ENCODE measurements at places on chromosomes 2 and 18. TPM values are rescaled to one million over a fixed set of nuclear protein-coding genes. Genes with fewer than 3 reads are reported as not detected.

RGPD4 gene
- total RNA-seq, result 0.25 TPM

IL36A gene
- total RNA-seq, result not detected

AP1S3 gene
- total RNA-seq, result 3.2 TPM

REG1B gene
- total RNA-seq, result not detected

FZD7 gene
- total RNA-seq, result 5.4 TPM

SCYGR2 gene
- total RNA-seq, result not detected

DSG4 gene
- total RNA-seq, result not detected

ASPRV1 gene
- total RNA-seq, result 1.7 TPM

HOXD11 gene
- not detected for total RNA-seq

ANKRD23 gene
- total RNA-seq, result 5.2 TPM

FAP gene
- total RNA-seq, result 2.0 TPM

DNAJB2 gene
- 81.1 TPM for total RNA-seq

NMS gene
- not detected for total RNA-seq

RHOB gene
- 165 TPM for total RNA-seq

TBR1 gene
- 95.6 TPM for total RNA-seq

ST8SIA5 gene
- total RNA-seq, result 13.3 TPM

CDK5R2 gene
- 11.6 TPM for total RNA-seq

TRIB2 gene
- 67.9 TPM for total RNA-seq

DSG3 gene
- total RNA-seq, result under 0.01 TPM

CARF gene
- total RNA-seq, result 20.9 TPM

MROH2A gene
- not detected for total RNA-seq

OTOS gene
- not detected for total RNA-seq

GREB1L gene
- 0.74 TPM for total RNA-seq

TWIST2 gene
- 0.25 TPM for total RNA-seq

C2orf72 gene
- total RNA-seq, result 31.0 TPM

GALNT3 gene
- total RNA-seq, result 3.0 TPM

BMP10 gene
- total RNA-seq, result not detected

TSN gene
- total RNA-seq, result 48.4 TPM

PLA2R1 gene
- total RNA-seq, result 1.7 TPM

PROKR1 gene
- 0.25 TPM for total RNA-seq

CD226 gene
- 0.74 TPM for total RNA-seq

TUBA4B gene
- not detected for total RNA-seq

RUFY4 gene
- total RNA-seq, result not detected

TMEM247 gene
- not detected for total RNA-seq

POTEI gene
- under 0.01 TPM for total RNA-seq

WDFY1 gene
- total RNA-seq, result 33.7 TPM

SLC66A2 gene
- total RNA-seq, result 19.7 TPM
